ENCODE measurements at places on chromosomes 12 and 14.
A peak's percentile ranks its signal among the peaks of the same experiment; 100 is the strongest.

- no peaks in the 10 kb centered on the region for H3K36me3 ChIP-seq
- no peaks in the 10 kb centered on the region for H3K27me3 ChIP-seq
- H3K4me1 ChIP-seq: peaks cover 41% of the 10 kb centered on the region
- H3K27ac ChIP-seq: peak overlapping the region; percentile 92
- peak overlapping the region; percentile 72 for H3K4me3 ChIP-seq
- DNase-seq: no peak
Observed at GRCh38 chr12:46267575-46267824, 1.3 kb downstream of the SLC38A1 start.

- H3K36me3 ChIP-seq: no peaks in the 10 kb centered on the region
- no peak overlapping the region for H3K4me3 ChIP-seq
- no peak overlapping the region for H3K27ac ChIP-seq
- H3K27me3 ChIP-seq: no peaks in the 10 kb centered on the region
Observed at GRCh38 chr14:70811050-70811449, 1.7 kb upstream of the MAP3K9 start.

GRCh38 chr12:67692966-67693365 lies 44.4 kb downstream of the DYRK2 start:
- DNase-seq: no peak
- no peaks in the 10 kb centered on the region for H3K4me1 ChIP-seq
- no peaks in the 10 kb centered on the region for H3K27me3 ChIP-seq
- H3K27ac ChIP-seq: no peak overlapping the region
- H3K36me3 ChIP-seq: no peaks in the 10 kb centered on the region
- H3K4me3 ChIP-seq: no peak overlapping the region

GRCh38 chr14:69244946-69245345 lies 15.0 kb upstream of the GALNT16 start:
- H3K27me3 ChIP-seq: no peaks in the 10 kb centered on the region
- no peak overlapping the region for H3K27ac ChIP-seq
- no peak overlapping the region for H3K4me3 ChIP-seq
- no peaks in the 10 kb centered on the region for H3K36me3 ChIP-seq

DNA sequence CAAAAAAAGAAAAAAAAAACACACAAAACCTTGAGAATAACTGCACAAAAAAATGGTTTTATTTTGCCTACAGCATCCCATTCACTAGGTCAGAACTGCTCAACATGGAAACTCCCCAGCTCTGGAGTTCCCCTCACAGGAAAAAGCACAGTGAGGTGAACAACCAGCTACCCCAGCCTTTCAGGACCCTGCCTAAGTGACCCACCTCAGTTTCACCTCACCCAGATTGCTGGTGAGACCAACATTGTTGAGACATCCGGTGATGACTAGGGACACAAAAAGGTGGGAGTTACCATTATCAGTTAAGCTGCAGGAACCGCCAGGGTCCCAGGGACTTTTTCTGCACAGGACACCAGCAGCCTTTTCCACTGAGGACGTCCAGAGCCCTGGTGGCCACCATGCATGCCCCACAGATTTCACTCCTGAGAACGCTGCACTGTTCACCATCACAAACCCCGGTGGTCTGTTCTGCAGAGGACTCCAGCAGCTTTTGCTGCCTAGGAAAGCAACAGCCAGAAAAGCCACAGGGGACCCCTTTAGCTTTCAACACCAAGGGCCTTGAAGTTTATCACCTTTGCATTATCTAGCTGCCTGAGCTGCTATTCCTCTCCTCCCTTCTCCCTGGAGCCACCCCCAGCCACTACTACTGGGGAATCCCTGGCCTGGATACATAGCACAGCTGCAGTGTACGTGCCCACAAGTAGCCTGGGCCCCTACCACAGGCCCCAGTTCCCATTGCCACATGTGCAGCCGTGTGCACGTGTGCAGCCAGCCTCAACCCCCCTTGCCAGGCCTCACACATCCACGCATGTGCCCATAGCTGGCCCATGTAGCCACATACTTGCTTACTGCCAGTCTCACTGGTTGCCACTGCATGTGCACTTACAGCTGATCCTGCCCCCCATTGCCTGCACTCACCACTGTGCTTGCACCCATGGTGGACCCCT lies 62.5 kb upstream of the FAR2 start:
- H3K36me3 ChIP-seq: no peaks in the 10 kb centered on the region
- no peak overlapping the region for H3K27ac ChIP-seq
- peak; percentile 55 for DNase-seq
- no peaks in the 10 kb centered on the region for H3K27me3 ChIP-seq
- peaks cover 4% of the 10 kb centered on the region for H3K4me1 ChIP-seq
- no peak overlapping the region for H3K4me3 ChIP-seq

- no peak overlapping the region for H3K27ac ChIP-seq
- no peaks in the 10 kb centered on the region for H3K4me1 ChIP-seq
- H3K4me3 ChIP-seq: no peak overlapping the region
- DNase-seq: peak; percentile 57
- H3K36me3 ChIP-seq: no peaks in the 10 kb centered on the region
- no peaks in the 10 kb centered on the region for H3K27me3 ChIP-seq
Observed at GRCh38 chr12:116924558-116925453, 14.1 kb downstream of the FBXW8 start.

GRCh38 chr14:91342206-91342760 lies 75.3 kb downstream of the CCDC88C start:
- H3K27ac ChIP-seq: no peak overlapping the region
- no peak for DNase-seq
- H3K27me3 ChIP-seq: peaks cover 39% of the 10 kb centered on the region
- H3K36me3 ChIP-seq: no peaks in the 10 kb centered on the region
- H3K4me1 ChIP-seq: peaks cover 11% of the 10 kb centered on the region
- no peak overlapping the region for H3K4me3 ChIP-seq

- DNase-seq: no peak
- H3K27ac ChIP-seq: no peak overlapping the region
- H3K27me3 ChIP-seq: no peaks in the 10 kb centered on the region
- H3K4me3 ChIP-seq: no peak overlapping the region
- H3K36me3 ChIP-seq: no peaks in the 10 kb centered on the region
- no peaks in the 10 kb centered on the region for H3K4me1 ChIP-seq
Observed at GRCh38 chr12:89179983-89180382, 172.3 kb downstream of the DUSP6 start.

DNA sequence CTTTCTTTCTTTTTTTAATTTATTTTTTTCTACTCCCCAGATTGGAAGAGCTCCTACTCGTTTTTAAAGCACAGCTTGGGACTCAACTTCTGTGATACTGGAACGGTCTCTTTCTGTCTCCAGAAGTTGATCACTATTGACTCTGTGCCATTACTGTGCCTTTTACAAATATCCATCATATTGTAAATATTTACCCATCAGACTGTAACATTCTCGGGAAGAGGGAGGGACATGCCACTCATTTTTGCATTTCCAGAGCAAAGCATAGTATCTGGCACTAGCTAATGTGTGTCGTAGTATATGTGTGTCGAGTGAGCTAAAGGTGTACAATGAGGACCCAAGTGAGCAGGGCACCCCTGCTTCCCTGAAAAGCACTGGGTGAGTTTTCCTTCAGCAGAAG lies 24.0 kb upstream of the GSG1 start:
- H3K4me1 ChIP-seq: peaks cover 6% of the 10 kb centered on the region
- no peak for DNase-seq
- no peaks in the 10 kb centered on the region for H3K27me3 ChIP-seq
- no peaks in the 10 kb centered on the region for H3K36me3 ChIP-seq

DNA sequence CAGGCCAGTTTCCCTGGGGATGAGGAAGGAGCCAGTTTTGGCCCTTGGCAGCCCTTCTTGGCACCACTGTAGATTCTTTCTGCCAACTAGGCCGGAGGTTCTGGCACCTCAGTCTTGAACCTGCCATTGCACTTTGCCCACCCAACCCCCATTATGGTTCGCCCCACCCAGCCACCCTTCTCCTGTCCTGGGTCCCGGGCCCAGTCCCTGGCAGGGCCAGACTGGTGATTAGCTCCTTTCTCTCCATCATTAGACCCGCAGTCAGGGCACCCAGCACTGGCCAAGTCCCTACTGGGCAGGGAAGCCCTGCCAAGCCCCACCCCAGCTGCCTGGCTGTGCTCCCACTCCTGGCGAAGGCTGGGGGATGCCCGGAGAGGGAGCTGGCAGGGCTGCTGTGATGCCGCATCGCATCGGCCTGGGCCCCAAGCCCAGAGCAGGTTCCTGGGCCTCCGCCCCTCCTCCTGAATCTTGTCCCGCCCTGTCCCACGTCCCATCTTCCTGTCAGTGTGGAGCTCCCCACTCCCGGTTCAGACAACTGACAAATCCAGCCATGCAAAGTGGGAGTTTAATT lies 9.8 kb downstream of the FAM222A start:
- H3K4me3 ChIP-seq: no peak overlapping the region
- no peaks in the 10 kb centered on the region for H3K36me3 ChIP-seq
- H3K4me1 ChIP-seq: peaks cover 51% of the 10 kb centered on the region

DNA sequence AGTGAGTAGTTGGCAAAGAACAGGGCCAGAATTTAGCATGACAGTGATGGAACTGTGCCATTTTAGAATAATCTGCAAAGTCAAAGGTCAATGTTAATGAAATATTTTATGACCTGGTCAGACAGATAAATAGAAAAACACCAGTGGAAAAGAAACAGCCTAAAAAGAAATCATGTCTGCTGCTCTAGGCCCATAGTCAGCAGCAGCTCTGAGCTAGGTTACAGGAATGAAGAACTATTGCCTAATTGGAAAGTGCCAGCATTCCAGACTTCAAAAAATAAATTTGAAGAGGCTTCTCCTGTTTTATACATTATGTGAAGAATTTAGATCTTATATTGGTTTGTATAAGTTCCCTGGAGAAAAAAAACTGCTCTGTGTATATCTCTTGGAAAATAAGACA lies 9.8 kb downstream of the NPC2 start:
- DNase-seq: no peak
- peaks cover 22% of the 10 kb centered on the region for H3K36me3 ChIP-seq
- no peak overlapping the region for H3K27ac ChIP-seq

GRCh38 chr14:100851946-100852620 lies 26.2 kb downstream of the MEG3 start:
- no peak for DNase-seq
- no peak overlapping the region for H3K4me3 ChIP-seq
- no peaks in the 10 kb centered on the region for H3K4me1 ChIP-seq
- H3K27me3 ChIP-seq: no peaks in the 10 kb centered on the region
- no peaks in the 10 kb centered on the region for H3K36me3 ChIP-seq

DNA sequence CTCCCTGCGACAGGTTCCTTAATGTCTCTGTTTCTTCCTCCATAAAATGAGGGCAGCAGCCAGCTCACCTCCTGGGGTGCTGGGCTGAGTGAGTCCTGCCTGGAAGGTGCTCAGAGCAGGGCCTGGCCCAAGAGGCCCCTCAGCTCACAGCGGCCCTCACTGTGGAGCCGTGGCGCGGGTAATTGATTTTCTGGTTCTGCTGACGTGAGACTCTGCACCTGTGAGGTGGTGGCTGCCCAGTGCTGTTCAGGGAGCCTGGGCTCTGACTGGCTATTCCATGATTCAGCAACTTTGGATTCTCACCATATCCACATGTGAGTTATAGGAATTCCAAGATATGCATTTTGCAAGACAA lies 266.6 kb downstream of the ADGRD1 start:
- H3K27ac ChIP-seq: no peak overlapping the region
- peaks cover 3% of the 10 kb centered on the region for H3K27me3 ChIP-seq
- no peaks in the 10 kb centered on the region for H3K36me3 ChIP-seq
- H3K4me1 ChIP-seq: peaks cover 12% of the 10 kb centered on the region

- H3K27ac ChIP-seq: no peak overlapping the region
- H3K27me3 ChIP-seq: no peaks in the 10 kb centered on the region
- no peaks in the 10 kb centered on the region for H3K36me3 ChIP-seq
- DNase-seq: no peak
Observed at GRCh38 chr14:96638041-96638855, 136.1 kb downstream of the PAPOLA start.

DNA sequence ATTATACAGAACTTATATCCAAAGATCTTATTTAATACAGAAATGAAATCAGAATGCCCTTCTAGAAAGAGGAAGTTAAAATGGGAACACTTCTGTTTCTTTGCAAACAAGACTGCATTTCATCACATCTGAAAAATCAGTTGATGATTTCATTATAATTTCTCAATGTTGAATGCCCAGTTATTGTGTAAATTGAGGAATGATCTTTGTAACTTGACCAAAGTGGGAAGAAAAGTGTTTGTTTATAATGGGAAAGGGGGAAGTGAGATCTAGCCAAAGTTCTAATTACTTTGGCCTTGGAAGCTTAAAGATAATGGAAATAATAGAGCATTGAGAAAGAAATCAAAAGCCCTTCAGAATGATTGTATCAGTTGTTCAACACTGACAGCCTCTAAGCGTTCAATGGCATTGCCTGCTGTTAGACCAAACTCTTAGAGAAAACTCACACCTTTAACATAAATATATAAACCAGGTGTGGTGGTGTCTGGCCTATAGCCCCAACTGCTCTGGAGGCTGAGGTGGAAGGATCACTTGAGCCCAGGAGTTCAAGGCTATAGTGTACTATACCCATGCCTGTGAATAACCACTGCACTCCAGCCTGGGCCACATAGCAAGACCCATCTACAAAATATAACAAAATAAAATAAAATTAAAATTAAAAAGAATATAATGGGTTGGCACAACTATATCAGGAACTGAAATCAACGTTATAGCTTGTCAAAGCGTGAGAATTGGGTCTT lies 9.9 kb upstream of the LYZ start:
- H3K27ac ChIP-seq: no peak overlapping the region
- no peak overlapping the region for H3K4me3 ChIP-seq
- H3K27me3 ChIP-seq: no peaks in the 10 kb centered on the region
- DNase-seq: peak; percentile 20
- no peaks in the 10 kb centered on the region for H3K4me1 ChIP-seq

DNA sequence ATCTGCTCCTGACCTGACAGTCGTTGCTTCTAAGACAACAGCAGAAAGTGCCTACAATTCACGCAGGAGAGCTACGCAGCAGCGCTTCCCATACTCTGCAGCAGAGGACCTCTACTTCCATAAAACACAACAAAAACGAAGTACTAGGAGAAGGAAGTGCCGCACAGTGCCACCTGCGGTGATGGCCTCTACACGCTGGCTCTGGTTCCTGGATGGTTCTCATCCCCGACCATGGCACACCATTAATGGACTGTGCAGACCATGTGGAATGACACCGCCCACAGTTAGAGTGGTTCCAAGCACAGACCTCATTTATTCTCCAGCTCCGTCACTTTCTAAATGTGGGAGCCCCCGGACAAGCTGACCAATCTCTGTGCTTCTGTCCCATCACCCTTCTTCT lies 28.3 kb downstream of the TPCN1 start:
- H3K4me1 ChIP-seq: no peaks in the 10 kb centered on the region
- H3K27me3 ChIP-seq: no peaks in the 10 kb centered on the region
- no peak for DNase-seq
- H3K36me3 ChIP-seq: no peaks in the 10 kb centered on the region

DNA sequence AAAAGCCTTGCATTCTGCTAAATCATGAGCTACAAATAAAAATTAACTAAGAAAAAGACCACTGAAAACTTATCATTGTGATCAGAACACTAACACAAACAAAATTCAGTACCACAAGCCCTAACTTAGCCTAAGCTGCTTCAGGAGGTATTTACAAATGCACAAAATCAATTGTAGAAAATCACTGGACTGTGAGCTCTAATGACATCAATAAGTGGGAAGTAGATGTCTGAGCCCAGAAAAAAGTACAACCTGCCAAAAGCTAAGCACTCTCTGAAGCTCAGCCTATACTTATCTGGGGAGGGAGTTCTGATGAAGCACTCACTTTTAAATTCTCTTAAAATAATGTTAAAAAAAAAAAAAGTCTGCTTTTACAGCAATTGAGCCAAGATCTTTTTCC lies 92.9 kb downstream of the SLCO1B1 start:
- H3K4me3 ChIP-seq: no peak overlapping the region
- no peaks in the 10 kb centered on the region for H3K27me3 ChIP-seq
- H3K36me3 ChIP-seq: no peaks in the 10 kb centered on the region
- H3K27ac ChIP-seq: no peak overlapping the region
- no peaks in the 10 kb centered on the region for H3K4me1 ChIP-seq

- H3K27ac ChIP-seq: no peak overlapping the region
- no peaks in the 10 kb centered on the region for H3K36me3 ChIP-seq
- peak; percentile 47 for DNase-seq
- no peak overlapping the region for H3K4me3 ChIP-seq
Observed at GRCh38 chr14:89466944-89467343, 49.9 kb upstream of the FOXN3 start.
